Activated naive CD4-positive, alpha-beta T cell treated with Interleukin-2 at 50 U/mL for 16 hours (primary cell): ENCODE measurements at places on chromosomes 7 and 10.

DNA sequence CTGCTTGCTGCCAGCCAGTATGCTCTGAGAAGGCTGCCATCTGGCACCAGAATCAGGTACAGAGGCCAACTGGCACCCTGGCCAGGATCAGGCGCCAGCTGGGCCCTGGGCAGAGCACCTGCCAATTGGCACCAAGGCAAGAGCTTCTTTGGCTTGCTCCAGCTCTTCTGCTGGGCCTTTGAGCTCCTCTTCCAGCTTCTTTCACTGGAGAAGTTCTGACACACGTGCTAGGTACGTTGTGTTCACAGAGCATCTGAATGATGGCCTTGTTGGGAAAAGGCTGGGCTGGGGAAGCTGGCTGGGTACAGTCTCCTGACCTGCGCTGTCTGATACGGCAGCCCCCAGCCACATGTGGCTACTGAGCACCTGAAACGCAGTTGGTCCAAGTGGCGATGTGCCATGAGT lies 31.7 kb upstream of the OPALIN start:
- DNase-seq = no peak

- no peak for DNase-seq
Observed at GRCh38 chr10:44874166-44874565, 37.0 kb upstream of the TMEM72 start.

- DNase-seq = no peak
Observed at GRCh38 chr10:71064413-71065118, 147.8 kb upstream of the UNC5B start.

DNA sequence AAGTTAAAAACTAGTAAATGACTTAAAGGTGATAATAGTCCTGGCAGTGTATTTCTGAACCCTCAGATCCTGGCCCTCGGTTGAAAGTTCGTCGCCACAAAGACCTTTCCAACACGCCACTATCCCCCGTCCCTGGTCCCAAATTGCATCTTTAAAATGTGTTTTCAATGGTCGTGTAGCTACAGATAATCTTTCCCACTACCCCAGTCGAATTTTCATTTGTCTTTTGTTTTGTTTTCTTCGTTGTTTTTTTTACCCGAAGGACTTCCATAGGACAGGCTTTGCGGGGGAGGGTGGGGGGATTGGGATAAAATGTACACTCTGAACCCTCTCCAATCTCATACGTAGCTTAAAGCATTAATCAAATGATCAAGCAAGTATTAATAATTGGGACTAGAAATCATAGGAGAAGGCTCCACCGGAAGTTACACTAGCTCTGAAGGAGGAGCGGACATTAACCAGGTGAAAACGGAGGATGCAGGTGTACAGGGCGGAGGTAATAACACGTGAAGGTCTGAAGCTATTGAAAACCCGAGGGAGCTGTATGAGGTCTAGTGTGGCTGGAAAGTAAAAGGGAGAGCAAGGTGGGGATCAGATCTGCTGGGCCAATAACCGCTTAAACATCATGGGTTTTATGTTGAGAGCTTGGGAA lies 32.8 kb upstream of the PHF14 start:
- DNase-seq = peak; percentile 3

- DNase-seq = no peak
Observed at GRCh38 chr7:142771353-142771723, 568 bp downstream of the PRSS2 start.

DNA sequence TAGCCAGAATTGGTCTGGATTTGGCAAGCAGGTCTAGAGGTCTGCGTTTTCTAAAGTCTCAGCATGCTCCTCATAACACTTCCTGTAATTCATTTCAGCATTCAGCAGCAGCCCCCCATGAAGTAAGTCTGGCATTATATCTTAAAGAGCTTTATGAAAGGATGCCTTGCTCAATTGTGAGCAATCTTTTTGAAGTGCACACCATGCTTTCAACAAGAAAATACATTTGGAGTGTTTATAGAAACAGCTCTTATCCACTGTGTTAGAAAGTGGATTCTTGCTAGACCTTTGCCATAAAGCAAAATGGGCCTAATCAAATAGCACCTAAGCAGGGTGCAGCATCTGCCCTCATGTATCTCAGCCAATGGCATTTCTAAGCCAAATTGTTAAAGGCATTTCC lies 378.0 kb upstream of the AKR1E2 start:
- no peak for DNase-seq

- DNase-seq = no peak
Observed at GRCh38 chr7:82126576-82126975, 317.0 kb downstream of the CACNA2D1 start.

GRCh38 chr7:32161708-32162107 lies 91.5 kb upstream of the PDE1C start:
- no peak for DNase-seq

- DNase-seq = no peak
Observed at GRCh38 chr10:4514445-4515108, 311.4 kb upstream of the AKR1E2 start.

GRCh38 chr7:85130702-85131101 lies 56.2 kb downstream of the SEMA3D start:
- DNase-seq = no peak

- no peak for DNase-seq
Observed at GRCh38 chr10:48417374-48417773, 110.9 kb downstream of the MAPK8 start.

DNA sequence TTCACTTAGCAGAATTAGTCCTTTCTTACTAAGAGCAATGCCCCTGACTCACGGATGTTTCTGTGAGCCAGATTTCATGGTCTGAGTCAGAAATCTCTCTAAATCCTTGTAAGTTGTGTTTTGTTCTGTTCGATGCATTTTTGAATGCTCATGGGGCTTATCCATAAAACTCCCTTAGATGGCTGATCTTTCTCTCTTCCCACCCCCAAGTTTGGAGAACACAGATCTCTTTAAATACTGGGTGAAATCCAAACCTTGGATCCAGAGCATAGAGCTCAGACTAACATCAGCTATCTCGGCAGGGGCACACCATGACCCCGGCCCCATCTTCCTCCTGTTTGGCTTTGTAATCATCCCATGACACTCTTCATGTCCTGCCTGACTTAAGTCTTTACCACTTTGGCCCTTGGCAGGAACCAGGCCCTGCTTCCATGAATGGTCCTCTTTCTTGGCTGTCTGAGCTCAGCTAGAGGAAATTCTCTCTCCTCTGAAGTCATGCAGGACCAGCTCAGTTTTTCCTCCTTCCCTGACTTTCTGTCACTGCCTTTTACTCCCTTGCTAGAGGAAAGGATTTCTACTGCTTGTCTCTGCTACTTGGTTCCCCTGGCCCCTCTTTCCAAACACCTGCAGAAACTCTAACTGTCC lies 120.4 kb upstream of the RAB11FIP2 start:
- DNase-seq = no peak

DNA sequence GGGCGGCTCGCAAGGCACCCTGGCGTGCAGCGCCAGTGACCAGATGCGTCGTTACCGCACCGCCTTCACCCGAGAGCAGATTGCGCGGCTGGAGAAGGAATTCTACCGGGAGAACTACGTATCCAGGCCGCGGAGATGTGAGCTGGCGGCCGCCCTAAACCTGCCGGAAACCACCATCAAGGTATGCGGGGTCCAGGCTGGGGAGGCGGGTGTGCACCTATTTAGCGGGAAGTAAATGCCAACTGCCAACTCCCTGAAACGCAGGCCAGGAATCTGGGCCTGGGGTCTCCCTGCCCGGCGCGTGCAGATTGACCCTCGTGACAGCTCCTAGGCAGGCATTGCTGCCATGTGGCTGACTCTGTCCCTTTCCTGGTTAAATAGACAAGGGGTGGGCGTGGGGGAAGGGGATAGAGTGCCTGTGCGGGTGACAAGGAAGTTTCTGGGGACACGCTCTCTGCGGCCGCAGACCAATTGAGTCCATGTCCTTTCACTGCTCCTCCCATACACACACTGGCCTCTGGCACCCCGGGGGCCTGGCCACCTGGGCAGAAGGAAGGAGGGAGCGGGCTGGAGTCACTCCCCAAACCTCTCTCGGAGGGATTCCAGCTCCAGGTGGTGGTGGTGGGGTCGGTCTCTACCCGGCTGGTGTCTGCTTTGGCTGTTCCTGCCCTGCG lies 2.7 kb downstream of the EVX1 start:
- DNase-seq = no peak

- no peak for DNase-seq
Observed at GRCh38 chr7:67619175-67619574, 622.5 kb downstream of the TYW1 start.

DNA sequence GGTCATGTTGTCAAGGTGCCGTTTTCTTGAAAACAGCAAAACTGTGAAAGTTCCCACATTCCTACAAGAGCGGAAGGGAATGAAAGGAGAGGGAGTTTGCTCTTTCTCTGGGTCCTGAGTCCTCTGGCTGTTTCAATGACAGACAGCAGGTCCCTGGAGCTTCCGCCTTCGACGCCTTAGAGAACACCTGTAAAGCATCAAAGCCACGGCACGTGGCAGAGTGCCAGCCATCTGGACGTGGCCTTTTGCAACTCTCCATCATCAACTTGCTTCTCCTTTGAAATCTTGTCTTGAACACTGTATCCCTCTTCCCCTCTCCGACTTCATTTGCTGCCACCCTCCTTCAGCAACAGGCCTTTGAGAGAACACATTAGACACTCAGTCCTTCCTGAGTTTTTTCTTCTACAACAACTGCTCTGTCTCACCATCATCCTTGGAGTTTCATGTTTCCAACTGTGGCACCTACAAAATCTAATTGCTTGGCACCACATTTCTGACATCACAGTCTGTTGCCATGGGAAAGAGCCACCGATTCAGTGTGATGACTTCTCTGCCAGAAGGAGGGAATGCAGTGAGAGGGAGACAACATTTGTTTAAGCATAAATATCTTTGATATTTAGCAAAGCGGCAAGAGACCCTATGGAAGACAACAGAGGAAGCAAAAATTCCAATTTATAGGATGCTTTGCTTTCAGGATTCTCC lies 204.9 kb upstream of the PTER start:
- no peak for DNase-seq

GRCh38 chr10:78462176-78462575 lies 428.5 kb downstream of the RPS24 start:
- no peak for DNase-seq

- no peak for DNase-seq
Observed at GRCh38 chr7:104652865-104653264, 324.5 kb downstream of the LHFPL3 start.

DNA sequence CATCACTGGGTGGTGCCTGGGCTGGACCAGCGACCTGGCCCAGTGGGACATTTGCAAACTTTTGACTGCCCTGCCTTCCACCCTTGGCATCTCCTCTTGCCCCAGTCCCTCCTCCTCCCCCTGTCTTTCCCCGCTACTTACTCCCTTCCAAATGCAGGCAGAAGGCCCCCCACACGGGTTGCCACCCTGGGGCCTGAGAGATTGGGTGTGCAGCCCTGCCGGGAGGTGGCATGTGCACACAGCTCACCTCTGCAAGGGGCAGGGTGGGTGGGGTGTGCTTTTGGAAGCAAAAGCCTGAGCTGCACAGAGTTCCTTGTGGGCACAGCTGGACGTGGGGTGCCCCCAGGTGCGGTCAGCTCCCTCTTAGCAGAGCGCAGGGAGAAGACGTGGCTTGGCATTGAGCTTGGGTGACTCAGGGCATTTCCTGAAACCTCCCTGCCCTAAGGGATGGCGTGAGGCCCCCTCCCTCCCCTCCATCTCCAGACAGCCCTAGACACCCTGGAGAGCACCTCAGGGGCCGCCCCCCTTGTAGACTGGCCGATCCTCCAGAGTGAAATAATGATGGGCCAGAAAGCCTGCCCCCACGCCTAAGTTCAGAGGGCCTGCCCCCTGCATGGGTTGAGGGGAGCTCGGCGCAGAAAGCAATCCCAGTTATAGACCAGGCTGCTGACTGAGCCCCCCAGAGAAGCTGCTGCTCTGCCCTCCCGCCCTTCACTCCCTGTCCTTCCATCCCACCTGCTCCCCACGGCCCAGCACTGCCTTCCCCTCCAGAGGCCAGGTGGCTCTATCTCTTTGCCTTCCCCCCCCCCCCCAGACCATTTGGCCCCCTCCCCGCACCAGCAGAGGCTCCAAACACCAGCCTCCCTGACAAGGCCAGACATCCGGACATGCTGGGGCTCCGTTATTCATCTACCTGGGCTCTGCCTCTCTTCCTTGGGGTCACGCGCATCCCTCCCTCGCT lies 2.3 kb upstream of the SHH start:
- no peak for DNase-seq

- DNase-seq = no peak
Observed at GRCh38 chr7:107251963-107252362, 83.2 kb downstream of the HBP1 start.

DNA sequence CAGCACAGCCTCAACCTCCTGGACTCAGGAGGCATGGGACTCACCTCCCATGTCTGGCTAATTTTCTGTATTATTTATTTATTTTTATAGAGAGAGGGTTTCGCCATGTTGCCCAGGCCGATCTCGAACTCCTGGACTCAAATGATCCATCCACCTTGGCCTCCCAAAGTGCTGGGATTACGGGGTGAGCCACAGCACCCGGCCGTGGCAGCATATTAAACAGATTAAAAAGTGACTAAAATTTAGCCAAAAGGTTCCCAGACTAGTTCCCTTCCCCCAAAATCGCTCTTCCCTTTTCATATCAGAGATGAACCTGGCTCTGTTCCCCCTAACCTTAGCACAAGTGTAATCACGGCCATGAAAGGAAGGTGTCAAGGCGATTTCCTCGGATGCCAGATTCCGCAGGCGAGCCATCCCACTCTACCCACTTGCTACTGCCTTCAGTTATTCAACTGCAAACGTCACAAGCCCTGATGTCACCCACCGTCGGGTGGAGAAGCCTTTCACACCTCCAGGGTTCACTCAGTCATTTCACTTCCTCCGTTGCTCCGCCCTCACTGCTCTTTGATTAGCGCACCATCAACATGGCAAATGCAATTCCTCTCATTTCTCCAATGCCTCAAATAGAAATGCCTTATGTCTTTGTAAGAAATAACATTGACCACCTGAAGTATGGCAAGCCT lies 104.7 kb upstream of the RHEB start:
- no peak for DNase-seq

- no peak for DNase-seq
Observed at GRCh38 chr7:26648554-26648953, 215.8 kb downstream of the SKAP2 start.

- DNase-seq = no peak
Observed at GRCh38 chr10:19833170-19833824, 17.1 kb downstream of the PLXDC2 start.

DNA sequence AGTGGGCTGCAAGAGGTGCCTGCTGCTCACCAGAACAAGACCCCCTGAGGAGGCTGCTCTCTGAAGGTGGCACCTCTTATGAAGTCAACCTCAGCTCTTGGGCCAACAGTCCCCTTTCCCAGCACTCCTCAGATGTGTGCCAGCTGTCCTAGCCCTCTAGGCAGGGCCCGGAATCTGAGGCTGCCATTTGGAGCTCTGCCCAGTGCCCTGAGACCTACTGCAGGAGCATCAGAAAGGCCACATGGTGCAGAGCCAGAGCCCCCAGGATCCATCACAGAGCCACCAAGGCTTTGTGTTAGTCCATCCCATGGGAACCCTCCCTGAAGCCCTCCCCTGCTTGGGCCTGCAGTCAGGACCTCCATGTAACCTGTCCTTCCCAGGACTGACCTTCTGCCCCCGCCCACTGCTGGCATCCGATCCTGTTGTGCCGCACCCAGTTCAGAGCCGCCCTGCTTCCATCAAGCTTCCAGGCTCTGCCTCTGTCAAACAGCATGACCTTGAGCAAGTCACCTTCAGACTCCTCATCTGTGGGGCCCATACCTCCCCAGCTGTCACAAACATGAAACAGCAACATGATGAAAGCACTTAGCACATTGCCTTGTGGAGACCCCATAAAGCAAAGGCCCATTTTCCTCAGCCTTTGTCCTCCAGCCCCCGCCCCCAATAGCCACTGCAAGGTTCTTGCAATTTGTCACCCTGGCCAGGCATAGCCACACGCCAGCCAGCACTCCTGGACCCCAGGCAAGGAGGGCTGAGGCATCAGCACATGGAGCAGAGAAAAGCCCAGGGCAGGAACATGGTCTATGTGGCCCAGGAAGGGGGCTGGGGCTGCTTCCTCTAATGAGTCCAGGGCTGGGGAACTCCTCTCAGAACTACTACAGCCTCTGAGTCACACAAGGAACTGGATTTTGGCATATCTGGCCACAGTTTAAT lies 51.7 kb downstream of the GRID1 start:
- DNase-seq = no peak
